LHCN-M2 (cell line): ENCODE measurements at places on chromosomes 7 and 10.
A peak's percentile ranks its signal among the peaks of the same experiment; 100 is the strongest.

- no peak for DNase-seq
Observed at GRCh38 chr7:119483364-119483763, 789.6 kb upstream of the KCND2 start.

DNA sequence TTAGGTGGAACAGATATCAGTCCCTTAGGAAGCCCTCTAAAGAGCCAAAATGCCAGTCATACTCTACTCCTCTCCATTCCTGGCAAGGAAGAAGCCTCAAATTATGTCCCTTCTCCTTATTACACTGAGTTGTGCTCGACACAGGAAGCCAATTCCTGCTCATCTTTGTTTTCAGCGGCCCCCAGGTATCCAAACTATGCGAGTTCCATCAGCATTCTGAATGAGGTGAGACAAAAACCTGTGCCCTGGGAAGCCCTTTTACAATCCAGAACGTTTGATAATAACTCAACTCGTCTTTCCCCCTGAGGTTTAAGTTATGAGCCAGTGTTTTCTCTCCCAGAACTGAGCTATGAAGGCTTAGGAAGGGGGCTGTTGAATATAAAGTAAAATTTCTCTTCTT lies 580.5 kb downstream of the NXPH1 start:
- no peak for DNase-seq

DNA sequence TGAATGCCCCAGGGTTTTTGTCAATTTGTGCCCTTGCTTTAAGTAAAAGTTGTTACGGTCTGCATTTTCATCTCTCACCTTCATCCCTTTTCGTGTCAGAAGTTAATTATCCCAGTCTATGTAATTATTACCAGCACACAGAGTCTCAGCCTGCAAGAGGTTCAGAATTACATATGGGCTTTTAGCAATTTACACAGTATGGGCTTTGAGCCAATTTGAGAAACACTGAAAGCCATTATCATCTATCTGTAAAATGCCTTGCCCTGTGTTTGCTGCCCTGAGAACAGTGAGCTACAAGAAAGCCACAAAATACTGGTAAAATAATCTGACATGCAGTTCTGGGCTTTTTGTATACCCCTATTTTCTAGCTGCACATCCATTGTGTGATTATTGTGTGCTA lies 125.6 kb upstream of the STEAP4 start:
- no peak for DNase-seq

DNA sequence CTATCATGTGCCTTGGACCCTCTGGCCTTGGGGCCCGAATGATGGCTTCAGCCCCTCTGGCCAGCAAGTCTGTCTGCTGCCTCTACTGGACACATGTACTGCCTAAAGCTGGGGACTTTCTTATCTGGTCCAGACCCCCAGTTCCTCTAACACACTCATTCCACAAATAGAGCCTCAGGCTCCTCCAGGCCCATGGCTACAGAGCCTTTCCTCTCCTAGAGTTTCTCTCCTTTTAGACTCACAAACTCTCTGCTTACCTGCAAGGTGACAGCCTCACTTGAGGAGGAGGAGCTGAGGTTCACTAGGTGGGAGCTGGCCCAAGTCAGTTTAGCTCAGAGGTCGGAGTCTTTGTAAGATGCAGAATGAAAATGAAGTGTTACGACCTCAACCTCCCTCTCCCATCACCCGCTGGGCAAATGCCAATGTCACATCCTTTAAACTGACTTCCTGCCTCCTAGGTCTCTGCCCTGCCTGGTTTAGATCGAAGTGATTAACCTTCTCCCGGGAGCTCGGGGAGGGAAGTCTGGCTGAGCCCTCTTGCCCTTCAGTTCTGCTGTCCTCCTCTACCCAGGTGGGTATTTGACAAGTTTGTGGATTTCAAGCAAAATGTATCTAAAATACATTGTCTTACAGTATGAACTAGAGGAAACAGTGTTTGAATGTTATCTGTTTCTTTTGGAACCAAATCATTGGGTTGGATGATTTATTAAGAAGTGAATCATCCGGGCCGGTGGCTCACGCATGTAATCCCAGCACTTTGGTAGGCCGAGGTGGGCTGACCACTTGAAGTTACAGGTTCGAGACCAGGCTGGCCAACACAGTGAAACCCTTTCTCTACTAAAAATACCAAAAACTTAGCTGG lies 71.9 kb upstream of the TNS3 start:
- DNase-seq, result peak; percentile 46
